Epithelial cell of umbilical artery (primary cell): ENCODE measurements at places on chromosomes 2 and 18. TPM values are rescaled to one million over a fixed set of nuclear protein-coding genes. Genes with fewer than 3 reads are reported as not detected.

FAM110C gene
- total RNA-seq = not detected in 2 replicates

TMEM178A gene
- total RNA-seq = 0.32 TPM in 1 of 2 replicates, not detected in the other

PSTPIP2 gene
- 7.4 and 7.8 TPM in 2 replicates for total RNA-seq

STK11IP gene
- total RNA-seq = 5.8 and 7.3 TPM in 2 replicates

THADA gene
- total RNA-seq = 22.4 and 25.2 TPM in 2 replicates
